NCI-H187 treated with DMSO at 0.1 percent for 48 hours (cell line): ENCODE measurements at places on chromosomes 6 and 20.
A peak's percentile ranks its signal among the peaks of the same experiment; 100 is the strongest.

DNA sequence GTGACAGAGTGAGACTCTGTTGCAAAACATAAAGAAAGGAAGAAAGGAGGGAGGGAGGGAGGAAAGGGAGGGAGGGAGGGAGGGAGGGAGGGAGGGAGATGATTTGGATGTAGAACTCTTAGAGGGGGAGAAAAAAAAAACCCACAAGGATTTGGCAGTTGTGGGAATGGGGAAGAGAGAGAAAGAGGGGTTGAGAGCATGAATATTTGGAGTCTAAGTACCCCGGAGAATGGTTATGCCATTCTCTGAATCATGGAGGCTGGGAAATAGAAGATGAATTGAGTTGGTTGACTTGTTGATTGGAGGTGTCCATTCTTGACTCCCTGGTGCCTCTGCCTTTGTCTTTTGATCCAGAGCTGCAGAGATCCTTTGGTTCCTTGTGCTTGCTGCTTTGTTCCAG, 35.7 kb downstream of the RALY start:
- DNase-seq = no peak

DNA sequence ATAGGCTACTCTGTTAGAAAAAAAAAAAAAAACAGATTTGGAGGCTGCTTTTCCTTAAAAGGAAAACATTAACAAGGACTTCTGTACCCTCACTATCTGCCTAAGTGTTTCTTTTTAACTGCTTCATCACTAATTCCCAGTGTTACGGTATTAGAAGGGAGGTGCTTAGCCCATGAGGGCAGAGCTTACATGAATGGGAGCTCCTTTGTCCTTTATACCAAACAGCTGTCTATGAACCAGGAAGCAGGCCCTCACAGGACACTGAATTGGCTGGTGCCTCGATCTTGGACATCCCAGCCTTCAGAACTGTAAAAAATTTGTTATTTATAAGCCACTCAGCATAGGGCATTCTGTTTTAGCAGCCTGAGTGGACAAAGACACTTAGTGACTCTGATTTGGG, 215.6 kb upstream of the NRSN1 start:
- DNase-seq = no peak

DNA sequence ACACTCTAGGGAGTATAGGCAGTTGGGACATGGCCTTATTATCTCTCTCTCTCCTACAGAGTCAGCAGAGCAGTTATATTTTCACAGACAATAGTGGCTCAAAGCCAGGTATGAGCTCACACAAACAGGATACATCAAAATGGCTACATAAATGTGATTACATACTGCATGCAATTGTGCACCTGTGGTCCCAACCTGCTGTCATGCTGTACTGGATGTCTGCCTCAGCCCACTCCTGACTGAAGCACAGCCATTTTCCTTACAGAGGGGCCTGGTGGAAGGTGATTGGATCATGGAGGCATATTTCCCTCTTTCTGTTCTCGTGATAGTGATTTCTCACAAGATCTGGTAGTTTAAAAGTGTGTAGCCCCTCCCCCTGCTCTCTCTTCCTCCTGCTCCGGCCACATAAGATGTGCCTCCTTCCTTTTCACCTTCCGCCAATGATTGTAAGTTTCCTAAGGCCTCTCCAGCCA, 37.0 kb upstream of the SAMHD1 start:
- no peak for DNase-seq

DNA sequence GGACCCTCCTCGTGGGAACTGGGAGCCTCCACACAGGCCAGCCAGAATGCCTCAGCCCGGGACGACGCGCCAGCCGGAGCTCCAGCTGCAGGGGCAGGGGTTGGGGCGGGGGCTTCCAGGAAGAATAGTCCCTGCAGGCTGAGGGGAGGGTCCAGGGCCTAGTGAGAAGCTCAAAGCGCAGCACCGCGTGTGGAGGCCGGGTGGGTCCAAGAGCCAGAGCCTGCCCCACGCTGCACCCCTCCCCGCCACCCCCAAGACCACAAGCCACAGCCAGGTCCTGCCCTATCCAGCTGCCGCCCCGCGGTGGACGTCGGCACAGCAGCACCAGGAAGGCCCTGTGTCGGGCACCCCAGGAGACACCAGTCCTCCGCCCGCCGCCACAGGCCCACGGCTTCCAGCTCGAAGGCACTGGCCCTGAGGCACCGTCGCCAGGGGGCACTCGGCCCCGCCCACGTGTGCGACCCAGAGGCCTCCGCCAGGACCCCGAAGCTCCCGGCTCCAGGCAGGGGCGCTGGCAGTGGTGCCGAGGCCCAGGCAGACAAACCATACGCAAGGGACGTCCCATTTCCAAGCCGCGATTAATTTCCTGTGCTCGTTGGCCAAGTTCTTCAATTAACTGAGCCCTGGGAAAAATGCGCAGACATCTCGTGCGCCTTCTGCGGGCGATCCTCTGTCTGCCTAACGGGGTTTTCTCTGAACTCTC, 19.5 kb downstream of the KCNQ2 start:
- no peak for DNase-seq

GRCh38 chr6:133590196-133590595, 298.7 kb upstream of the TCF21 start:
- no peak for DNase-seq

GRCh38 chr6:155313602-155314091, 637 bp downstream of the TFB1M start:
- DNase-seq = no peak

DNA sequence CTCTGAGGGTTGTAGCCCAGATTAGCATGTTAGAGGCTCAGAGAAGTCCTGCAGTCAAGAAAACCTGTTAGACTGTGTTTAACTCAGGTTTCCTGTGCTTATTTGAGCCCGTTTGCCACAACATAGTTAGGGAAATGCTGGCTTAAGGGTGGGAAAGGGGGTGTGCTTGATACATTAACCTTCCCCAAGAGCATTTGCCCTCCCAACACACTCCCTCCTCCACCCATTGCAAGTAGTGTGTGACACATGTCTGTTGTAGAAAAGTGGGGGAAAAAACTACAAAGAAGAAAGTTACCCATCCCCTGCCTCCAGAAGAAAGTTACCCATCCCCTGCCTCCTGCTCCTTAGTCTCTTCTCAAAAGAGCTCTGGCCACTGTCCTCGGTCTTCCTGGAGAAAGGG, 36.8 kb upstream of the MRPS18A start:
- no peak for DNase-seq

GRCh38 chr20:49914310-49915117, 815 bp downstream of the SPATA2 start:
- DNase-seq = no peak

DNA sequence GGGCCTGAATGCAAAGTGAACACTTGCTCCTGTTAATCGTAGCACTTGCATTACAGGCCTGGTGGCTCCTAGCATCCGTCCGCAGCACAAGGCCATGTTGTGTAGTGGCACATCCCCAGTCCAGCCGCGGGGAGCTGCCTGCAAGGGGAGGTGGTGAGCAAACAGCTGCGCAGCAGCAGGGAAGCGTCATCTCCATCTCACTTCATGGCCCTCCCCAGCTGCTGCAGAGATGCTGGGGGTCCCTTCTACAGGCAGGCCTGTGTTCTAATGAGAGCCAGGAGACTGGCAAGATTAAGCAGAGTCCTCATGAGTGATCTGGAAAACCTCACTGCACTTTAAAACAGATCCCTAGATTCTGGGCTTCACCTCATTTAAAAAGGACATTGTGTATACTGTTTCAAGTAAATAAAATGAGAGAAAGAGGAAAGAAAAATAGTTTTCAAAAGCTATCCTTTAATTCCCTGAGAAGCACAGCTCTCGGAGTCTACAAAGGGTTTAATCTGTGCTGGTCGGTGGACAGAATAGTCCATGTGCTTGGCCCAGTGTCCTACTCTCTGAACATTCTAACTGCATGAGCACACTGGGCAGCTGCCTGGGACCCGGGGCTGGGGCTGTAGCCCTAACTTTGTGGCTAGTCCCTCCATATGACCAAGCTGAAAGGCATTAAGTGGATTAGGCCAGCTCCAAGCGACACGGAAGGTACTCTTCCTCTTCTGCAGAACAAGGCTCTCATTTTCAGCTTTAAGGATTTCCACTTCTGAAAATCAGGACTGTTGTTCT, 125.8 kb downstream of the LY86 start:
- no peak for DNase-seq

- no peak for DNase-seq
Measured at GRCh38 chr20:41095110-41095969, 42.0 kb upstream of the PLCG1 start.

GRCh38 chr6:156601152-156602065, 175.8 kb upstream of the ARID1B start:
- DNase-seq = no peak

DNA sequence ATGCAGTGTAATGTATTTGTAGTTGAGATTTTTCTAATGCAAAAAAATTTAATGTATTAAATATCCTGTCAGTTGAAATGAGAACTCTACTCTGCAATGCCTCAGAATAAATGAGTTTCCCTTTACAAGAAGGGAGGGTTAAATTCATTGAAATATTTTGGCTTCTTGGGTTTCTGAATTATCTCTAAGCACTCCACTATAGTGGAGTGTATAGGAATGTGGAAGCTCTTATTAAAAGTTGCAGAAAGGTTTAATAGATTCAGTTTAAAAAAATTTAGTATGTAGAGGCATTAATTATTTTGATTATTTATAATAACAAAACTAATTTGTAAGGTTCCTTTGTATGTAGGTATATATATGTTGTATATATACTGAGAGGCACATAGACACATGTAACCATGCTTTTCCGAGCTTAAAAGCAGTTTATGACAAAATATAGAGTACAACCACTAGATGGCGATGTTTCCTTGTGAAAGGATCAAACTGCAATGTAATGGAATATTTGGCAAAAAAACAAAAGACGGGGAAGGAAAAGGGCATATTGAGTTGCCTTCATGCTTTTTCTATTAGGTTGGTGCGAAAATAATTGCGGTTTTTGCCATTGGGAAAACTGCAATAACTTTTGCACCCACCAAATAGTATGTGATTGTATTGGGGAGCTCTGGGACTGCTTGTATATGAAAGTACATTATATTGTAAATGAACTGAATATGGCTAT, 144.2 kb downstream of the MYO6 start:
- peak; percentile 24 for DNase-seq

- DNase-seq = no peak
Measured at GRCh38 chr20:54366669-54367344, 108.6 kb upstream of the DOK5 start.

DNA sequence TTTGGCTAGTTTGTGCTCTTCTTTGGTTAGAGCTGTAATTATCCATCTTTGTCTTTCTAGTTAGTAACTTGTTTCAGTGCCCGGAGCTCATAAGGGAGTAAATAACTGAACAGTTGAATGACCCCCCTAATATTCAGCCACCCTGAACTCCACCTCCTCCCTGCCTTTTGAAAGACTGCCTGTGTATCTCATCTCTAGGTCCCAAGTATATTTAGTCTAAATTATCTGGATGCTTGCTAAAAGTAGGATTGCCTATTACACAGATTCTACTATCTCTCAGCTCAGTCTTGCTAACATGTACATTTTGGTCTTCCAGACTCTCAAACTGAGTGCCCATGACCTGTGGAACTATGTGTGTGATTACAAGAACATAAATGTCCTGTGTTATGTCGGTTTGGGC, 145.9 kb downstream of the GJA1 start:
- no peak for DNase-seq

DNA sequence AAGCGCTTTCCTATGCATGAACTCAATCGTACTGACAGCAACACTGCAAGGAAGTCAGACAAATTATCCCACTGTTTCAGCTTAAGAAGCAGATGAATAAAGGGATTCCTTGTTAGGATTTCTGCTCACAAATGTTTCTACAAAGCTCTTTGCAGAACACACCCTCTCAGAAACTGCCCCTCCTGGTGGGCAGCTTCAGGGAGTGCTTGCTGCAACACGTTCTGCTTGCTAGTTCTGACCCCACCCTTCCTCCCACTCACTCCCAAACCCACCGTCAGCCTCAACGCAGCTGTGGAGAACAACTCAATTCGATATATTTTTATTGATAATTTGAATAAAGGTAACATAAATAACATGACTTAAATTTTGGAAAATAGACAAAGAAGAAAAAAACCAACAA, 250.8 kb upstream of the PRDM1 start:
- DNase-seq = no peak

GRCh38 chr20:42492290-42492689, 697.4 kb downstream of the PTPRT start:
- DNase-seq = no peak

DNA sequence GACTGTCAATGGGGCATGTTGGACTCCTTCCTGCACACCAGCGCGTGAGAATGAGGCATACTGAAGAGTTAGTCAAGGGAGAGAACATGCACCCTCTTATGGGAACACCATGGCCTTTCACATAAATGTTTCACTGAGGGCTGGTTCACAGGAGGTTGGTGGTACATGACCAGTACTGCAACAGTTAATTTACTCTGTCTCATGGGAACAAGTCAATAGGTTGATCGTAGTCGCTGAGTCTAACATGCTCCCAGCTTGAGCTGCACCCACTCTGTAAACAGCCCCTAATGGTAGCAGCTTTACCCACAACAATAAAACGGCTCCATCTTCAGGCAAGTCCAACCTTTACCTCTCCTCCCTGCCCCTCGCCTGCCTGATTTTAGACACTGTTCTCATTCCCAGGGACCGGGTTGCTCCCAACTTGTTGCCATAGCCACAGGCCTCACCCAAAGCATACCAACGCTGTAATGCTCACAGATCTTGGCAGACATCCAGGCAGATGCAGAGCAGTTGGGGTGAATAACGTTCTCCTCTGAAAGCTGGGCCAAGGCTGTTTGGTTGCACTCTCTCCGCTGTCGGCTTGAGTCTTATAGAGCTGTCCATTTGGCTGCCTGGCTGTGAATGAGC, 111.3 kb downstream of the LY86 start:
- peak; percentile 91 for DNase-seq

DNA sequence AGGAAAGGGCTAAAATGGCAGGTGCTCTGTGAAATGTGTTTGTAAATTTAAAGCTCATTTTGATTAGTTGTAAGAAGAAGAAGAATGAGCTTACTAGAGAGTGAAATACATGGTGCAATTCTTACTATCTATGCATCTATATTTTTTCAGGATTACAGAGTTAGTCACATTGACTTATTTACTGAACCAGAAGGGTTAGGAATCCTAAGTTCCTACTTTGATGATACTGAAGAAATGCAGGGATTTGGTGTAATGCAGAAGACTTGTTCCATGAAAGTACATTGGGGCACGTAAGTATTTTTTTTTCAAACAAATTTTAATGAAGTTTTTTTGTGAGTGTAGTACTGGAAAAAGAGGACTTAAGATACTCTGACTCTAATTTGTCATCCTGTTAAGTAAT, 99.3 kb downstream of the RTN4IP1 start:
- DNase-seq = no peak

DNA sequence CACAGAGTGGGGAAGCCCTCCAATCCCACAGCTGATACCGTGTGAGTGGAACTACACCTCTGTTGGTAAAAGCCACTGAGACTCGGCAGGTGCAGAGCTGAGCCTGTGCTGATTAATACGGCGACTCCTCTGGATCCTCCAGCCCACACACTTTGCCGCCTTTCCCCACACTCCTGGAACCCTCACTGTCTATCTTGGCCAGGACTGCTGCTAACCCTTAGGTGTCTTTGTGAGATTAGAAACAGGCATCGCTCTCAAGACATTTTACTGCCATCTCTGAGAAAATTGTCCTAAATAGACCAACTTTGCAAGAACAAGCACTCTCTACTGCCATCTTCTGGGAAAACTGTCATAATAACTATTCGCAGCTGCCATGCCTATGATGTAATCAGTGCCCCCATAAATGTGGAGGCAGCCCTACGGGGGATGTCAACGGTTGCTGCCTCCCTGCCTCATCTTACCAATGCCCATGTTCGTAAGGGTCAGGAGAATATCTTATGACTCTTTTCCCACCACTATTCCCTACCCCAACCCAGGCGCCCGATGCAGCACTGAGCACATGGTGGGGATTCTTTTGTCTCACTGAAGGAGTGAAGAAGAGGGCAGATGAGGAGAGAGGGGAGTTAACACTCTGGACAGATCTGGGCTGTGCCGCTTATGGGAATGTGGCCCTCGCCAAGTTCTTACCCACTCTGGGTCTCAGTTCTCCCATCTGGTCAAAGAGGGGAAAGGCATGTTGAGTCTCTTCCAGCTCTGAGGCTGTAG, 26.1 kb upstream of the KCNB1 start:
- DNase-seq = peak; percentile 26
